ENCODE measurements at places on chromosomes 13 and 19.

GRCh38 chr19:54136086-54136863, 1.3 kb upstream of the CNOT3 start:
- no peak for DNase-seq

DNA sequence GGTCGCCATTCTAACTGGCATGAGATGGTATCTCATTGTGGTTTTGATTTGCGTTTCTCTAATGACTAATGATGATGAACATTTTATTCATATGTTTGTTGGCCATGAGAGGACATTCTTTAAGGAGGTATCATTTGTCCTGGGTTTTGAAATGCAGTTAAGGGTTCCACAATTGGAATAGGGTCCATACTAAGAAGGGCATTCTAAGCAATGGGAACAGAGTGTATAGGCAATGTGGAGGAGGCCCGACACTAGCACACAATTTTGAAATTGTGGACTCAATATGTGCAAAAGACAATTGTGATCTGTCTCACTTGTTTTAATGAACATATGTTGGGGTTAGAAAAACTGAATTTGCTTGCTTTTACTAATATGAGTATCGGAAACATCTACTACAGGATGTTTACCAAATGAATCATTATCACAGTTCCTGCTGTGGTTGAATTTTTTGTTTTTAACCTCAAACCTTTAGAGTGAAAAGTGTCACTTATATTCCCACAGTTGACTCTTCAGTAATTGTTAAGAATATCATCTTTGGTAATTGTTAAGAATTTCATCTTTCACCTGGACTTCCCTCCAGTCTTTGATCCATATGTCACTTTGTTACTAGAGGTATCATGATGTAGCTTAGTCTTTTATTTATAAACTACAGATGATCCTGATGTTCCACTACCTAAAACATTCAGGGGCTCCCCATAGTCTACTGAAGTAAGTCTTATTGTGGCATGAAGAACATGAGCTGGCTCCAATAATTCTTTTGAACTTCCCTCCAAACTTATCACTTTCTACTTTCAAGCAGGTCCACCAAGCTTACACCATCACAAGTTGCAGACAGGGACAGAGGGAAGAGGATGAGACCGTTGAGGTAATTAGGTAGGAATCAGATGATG, 109.7 kb upstream of the KLF12 start:
- DNase-seq: no peak

- no peak for DNase-seq
These were observed 193.7 kb upstream of the RXFP2 start for GRCh38 chr13:31545616-31546015.

DNA sequence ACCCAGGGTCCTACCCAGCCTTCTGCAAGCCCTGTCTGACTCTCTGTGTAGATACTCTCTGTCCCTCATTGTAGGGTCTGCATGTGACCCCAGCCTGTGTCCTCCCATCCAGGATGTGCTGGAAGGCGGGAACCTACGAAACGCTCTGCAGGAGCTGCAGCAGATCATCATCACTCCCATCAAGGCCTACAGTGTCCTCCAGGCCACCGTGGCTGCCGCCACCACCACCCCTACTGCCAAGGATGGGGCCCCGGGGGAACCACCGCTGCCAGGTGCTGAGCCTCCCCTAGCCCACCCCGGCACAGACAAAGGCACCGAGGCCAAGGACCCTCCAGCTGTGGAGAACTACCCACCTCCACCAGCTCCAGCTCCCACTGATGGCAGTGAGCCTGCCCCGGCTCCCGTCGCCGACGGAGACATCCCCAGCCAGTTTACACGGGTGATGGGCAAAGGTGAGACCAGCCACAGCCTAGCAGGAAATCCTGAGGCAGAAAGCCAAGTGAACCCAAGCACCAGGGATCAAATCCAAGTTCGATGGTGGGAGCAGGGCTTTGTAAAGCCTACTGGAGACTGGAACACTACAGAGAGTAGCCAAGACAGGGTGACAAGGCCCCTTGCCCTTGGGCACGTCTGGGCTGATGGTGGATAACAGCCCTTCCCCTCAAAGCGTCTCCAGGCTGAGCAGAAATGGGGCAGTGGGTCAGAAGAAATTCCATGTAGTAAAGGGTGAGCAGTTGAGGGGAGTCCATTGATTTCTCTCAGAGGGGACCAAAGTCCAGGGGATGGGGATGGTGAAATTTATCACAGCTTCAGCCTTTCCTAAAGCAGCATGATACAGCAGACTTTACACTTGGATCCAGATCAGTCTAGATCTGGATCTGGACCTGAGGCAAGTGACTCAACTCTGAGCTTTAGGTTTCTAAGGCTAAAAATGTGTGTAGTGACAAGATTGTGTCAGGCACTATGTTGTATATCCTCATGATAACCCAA, 13.2 kb downstream of the PAF1 start:
- DNase-seq: no peak
